ENCODE measurements at places on chromosomes 16 and 17.

DNA sequence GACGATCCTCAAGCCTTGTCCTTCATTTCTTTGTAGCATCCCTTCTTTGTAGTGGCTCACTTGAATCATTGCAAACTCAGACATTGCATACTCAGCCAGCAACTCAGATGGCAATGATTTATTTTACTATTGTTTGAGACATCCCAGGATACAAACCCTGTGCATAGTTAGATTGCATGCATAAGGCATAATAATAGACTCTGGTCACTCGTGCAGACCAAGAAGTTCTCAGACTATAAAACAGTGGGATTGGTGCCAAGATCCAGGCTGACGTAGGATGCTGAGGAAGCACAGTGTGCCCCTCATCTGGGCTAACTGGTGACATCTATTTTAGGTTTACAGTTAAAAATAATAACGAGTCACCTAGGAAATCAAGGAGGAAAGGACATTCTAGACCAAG, 142.3 kb downstream of the PMP22 start:
- no peak for DNase-seq

DNA sequence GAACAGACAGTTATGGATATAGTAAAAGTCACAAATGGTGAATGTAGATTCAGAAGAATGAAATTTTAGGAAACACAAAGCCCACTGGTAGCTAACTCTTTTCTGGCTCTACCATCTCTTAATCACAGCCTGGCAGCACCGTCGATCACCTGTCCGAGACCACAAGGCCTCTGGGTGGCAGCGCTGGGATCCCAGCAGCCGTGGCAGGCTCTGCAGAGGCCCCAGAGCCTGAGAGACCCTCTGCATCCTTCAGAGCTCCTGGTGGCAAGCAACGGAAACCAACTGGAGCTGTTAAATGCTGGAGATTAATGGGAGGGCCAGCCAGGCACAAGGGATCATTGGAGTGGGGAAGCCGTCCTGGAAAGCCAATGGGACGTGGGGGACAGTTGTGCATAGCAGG, 26.3 kb downstream of the LAT start:
- DNase-seq, result no peak

GRCh38 chr16:89040391-89040790, 53.3 kb upstream of the ACSF3 start:
- DNase-seq, result no peak

DNA sequence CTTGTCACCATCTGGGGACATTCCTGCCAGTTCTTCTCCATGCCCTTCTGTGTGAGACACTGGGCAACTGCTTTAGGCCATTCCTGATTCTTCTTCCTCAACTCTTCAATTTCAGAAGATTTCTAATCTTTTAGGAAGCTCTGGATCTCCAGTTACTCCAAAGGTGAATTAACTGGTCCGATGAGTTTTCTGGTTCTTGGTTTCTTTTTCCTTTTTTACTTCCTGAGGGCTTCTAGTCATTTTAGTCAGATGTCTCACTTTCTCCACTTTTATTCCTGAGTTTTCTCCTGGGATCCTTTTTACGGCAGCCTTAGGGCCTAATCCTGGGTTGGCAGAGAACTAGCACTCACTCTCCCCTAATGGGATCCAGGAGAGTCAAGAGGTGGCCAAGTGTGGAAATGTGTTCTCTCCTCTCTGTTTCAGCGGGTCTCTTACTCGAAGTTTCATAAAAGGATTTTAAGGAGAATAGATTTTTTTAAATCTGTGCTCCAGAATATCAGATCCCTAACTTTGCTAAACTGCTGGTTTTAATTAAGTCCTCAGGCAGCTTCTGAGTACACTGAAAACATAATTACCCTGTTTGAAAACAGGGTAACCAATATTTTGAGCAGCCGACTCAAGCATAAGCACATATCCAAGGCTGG, 107.6 kb downstream of the RMI2 start:
- DNase-seq, result no peak

Measured in HuH-7.5 (cell line).